Stimulated activated CD4-positive, alpha-beta T cell treated with anti-CD3 and anti-CD28 coated beads, Interleukin-15, amount 100 ng/mL, for 48 hours (primary cell): ENCODE measurements at places on chromosomes 3 and 15.

GRCh38 chr3:43747641-43748040 lies 56.9 kb downstream of the ABHD5 start:
- DNase-seq = no peak

- DNase-seq = no peak
Observed at GRCh38 chr15:39643727-39644126, 62.8 kb downstream of the THBS1 start.

GRCh38 chr15:44909423-44909822 lies 47.1 kb upstream of the TERB2 start:
- no peak for DNase-seq

DNA sequence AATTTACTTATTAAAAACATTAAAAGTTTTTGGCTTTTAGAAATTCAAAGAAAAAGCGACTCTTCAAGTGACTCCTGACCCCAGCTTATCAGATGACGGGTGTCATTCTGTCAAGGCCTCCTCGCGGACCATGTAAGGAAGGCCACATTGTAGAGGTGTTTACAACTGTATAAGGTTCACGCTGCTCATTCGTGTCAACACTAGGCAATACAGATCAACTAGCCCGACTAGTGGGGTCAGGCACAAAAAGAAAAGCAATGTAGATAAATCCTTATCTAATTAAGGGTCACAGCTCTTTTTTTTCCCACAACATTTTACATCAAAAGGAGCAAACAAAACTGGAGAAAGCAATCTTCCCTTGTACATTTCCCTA lies 207.5 kb upstream of the NR2F2 start:
- no peak for DNase-seq

DNA sequence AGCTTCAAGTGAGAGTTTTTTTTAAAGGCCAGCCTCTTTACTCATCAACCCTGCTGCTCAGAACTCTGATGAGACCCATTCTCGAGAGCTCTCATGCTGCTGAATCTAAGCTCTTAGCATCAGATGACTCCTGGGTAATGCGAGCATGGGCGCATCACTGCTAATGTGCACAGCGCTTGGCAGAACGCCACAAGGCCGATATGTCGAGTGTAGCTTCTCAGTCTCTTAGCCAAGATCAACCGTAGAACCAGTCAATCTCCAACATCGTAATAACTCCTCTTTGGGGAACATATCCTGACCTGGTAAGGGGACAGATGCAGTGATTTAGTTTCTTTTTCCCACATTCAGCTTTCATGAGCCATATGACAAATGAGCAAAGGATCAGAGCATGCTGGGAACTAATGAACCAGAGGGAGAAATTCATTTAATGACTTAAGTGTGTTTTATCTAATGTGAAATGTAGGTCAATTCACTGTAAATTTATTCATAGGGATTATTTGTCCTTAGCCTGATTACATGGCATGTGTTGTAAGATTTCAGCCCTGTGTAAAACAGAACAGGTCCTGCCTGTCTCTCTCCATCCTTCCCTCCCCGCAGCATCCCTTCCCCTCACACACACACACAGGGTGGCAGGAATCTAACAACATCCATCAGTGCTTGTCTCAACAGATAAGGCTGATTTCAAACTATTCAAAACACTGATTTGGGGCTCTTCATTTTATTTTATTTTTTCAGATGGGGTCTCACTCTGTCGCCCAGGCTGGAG lies 195.4 kb upstream of the C2CD4B start:
- DNase-seq = no peak
